HepG2 (cell line): ENCODE measurements at places on chromosomes 3 and 15. TPM values are rescaled to one million over a fixed set of nuclear protein-coding genes. Genes with fewer than 3 reads are reported as not detected.

Gene MAPKBP1
- 3.9 and 7.3 TPM in 2 replicates for total RNA-seq

Gene IGF2BP2
- total RNA-seq = 46.0 and 46.3 TPM in 2 replicates

Gene DLG1
- total RNA-seq = 104 and 105 TPM in 2 replicates

Gene FANCD2OS
- total RNA-seq = not detected in 2 replicates

Gene LYSMD2
- 0.20 and 0.27 TPM in 2 replicates for total RNA-seq

Gene TM4SF4
- 0.77 and 0.95 TPM in 2 replicates for total RNA-seq

Gene FGF12
- total RNA-seq = not detected in 2 replicates

Gene TAGLN3
- total RNA-seq = 0.80 and 0.91 TPM in 2 replicates

Gene IL5RA
- not detected in 2 replicates for total RNA-seq

Gene GRK7
- not detected in 2 replicates for total RNA-seq

Gene PAQR5
- 0.11 and 0.53 TPM in 2 replicates for total RNA-seq
